ENCODE measurements at places on chromosomes 7 and 10.

DNA sequence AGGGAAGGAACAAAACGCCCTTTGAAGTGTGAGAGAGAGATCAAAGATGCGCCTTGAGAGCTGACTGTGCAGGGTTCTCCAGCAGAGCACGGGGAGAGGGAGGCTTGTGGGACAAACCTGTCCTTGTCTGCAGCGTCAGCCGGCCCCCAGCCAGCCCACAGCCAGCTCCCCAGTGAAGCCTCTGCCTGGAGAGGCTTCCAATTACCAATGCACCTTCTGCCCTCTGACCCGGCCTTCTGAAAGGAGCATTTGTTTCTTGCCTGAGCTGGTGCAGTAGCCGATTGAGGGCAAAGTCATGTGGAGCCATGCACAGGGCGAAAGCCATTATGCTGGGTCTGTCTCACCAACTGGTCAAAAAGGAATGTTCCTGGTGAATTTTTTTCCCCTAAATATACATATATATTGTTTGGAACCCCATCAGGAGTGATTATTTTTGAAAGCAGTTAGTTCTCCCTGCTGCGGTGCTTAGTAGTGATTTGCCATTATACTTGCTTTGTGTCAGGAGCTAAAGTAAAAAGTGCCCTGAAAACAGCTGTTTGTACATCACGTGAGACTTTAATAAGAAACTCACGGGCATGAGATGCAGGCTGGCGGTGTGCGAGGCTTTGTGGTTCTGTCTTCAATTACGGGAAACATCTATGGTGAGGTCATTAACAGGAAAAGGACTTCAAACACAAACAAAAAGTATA lies 268.6 kb downstream of the KLF6 start:
- DNase-seq = no peak

DNA sequence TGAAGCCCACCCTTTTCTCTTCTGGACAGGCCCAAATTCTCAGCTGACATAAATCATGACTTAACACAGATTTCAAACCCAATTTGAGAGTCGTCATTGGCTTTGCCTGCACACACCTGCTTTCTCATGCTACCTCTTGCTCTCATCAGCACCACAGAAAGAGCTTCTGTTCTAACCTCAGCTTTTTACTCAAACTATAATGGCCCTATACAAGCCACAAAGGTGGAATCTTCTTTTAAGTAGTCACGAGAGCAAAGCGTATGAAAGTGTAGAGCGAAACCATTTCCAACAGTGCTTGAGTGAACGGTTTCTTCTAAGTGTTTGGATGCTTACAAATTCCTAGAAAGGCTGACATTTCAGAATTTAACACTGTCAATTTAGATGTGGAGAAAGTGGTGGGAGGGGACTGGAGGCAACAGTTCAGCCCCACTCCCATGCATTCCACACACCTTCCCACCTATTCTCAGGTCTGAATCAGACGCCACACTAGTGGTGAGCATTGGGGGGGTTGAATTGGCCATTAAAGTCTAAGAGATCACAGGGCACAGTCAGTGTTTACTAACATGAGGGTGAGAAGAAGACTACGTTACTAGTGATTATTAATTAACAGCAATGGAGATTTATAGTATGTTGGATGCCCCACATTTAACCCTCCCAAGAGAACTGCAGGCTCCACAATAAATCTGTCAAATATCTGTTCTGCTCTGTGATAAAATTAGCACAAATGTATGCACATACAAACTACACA lies 114.0 kb downstream of the PRKCQ start:
- no peak for DNase-seq

DNA sequence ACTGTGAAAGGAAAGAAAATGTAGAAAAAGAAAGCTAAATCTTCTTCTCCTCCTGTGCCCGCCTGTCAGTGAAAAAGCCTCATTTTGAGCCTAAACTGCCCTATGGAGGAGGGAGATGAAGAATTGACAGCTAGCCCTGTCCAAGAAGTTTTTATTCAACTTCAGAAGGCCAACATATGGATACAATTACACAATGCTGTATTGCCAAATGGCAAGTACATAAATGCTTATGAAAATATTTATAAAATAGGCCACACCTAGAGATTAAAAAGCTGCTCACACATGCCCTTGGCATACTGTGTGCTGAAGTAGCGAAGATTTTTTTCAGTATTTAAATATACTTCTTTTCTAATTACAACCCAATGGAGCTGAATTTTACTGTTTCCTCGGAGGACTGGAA lies 65.1 kb upstream of the NEBL start:
- no peak for DNase-seq

- DNase-seq = no peak
Observed at GRCh38 chr7:74351836-74352235, 62.6 kb downstream of the CLIP2 start.

- no peak for DNase-seq
Observed at GRCh38 chr10:116753759-116754158, 11.4 kb upstream of the HSPA12A start.
